ENCODE measurements at places on chromosomes 3 and 15. TPM values are rescaled to one million over a fixed set of nuclear protein-coding genes. Genes with fewer than 3 reads are reported as not detected.

DNA sequence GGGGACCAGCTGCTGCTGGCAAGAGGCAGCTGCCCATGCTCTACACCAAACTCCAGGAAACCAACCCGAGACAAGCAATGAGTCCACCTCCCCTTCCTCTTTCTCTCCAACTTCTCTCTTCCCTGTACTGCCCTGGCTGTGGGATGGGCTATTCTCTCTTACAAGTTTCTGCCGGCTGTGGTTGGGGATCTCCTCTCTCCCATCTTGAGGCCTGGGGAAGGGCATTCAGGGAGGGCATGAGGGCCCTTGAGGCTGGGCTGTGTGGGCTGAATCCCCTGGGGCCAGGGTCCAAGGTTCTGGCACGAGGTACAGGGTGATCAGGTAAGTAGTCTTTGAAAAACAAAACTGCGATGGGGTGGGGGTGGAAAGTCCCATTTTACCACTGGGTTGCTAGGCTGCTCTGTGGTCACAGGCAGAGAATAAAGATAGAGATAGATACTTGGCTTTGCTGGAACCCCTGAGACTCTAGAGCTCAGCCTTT, 32.3 kb upstream of the CTSH start:
- no peak for DNase-seq
- no peaks in the 10 kb centered on the region for H3K27me3 ChIP-seq
- H3K4me3 ChIP-seq: no peak overlapping the region
- H3K4me1 ChIP-seq: no peaks in the 10 kb centered on the region

- H3K4me3 ChIP-seq: no peak overlapping the region
- H3K4me1 ChIP-seq: peaks cover 12% of the 10 kb centered on the region
- peaks cover 3% of the 10 kb centered on the region for H3K36me3 ChIP-seq
- no peak overlapping the region for H3K27ac ChIP-seq
- H3K27me3 ChIP-seq: no peaks in the 10 kb centered on the region
Measured at GRCh38 chr3:149941946-149942345, 28.7 kb downstream of the PFN2 start.

- H3K27ac ChIP-seq: no peak overlapping the region
- no peak overlapping the region for H3K4me3 ChIP-seq
- no peaks in the 10 kb centered on the region for H3K36me3 ChIP-seq
- no peaks in the 10 kb centered on the region for H3K4me1 ChIP-seq
- no peak for DNase-seq
Measured at GRCh38 chr3:56408761-56409196, 59.5 kb downstream of the ERC2 start.

GRCh38 chr15:72312605-72313447, 7.1 kb downstream of the CELF6 start:
- peak; percentile 44 for DNase-seq
- no peaks in the 10 kb centered on the region for H3K27me3 ChIP-seq
- no peaks in the 10 kb centered on the region for H3K36me3 ChIP-seq
- H3K4me1 ChIP-seq: no peaks in the 10 kb centered on the region
- no peak overlapping the region for H3K4me3 ChIP-seq
- no peak overlapping the region for H3K27ac ChIP-seq

DNA sequence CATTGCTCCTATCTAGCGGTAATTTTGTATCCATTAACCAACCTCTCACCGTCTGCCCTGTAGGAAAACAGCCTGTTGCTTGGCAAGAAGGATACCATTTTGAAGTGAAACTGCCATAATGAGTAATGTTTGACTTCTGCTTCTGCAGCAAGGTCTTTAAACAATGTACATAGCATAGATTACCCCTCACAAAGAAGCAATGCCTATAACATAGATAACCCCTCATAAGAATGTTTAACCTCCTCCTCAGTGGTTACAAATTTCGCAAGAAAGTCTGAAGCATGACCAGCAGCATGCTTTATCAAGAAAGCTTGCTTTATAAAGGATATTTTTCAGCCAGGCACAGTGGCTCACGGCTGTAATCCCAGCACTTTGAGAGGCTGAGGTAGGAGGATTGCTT, 61.2 kb upstream of the MFGE8 start:
- H3K4me3 ChIP-seq: no peak overlapping the region
- H3K36me3 ChIP-seq: no peaks in the 10 kb centered on the region
- H3K27me3 ChIP-seq: no peaks in the 10 kb centered on the region
- H3K4me1 ChIP-seq: no peaks in the 10 kb centered on the region

DNA sequence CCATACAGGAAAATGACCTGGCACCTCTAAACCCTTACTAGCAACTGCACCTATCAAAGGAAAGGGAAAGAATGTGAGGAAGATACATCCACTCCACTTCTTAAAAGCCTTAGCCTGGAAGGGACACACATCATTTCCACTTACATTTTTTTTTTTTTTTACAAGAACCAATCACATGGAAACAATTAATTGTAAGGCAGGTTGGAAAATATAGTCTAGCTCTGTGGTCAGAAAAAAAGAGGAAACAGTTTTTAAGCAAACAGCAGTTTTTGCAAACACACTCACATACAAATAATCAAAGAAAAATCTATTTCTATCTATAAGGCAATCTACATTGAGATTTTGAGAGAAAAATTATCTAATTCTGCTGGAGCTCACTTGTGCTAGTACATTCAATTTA, 98.9 kb upstream of the SPRED1 start:
- H3K4me1 ChIP-seq: no peaks in the 10 kb centered on the region
- no peak overlapping the region for H3K27ac ChIP-seq
- no peak overlapping the region for H3K4me3 ChIP-seq
- H3K27me3 ChIP-seq: no peaks in the 10 kb centered on the region

DNA sequence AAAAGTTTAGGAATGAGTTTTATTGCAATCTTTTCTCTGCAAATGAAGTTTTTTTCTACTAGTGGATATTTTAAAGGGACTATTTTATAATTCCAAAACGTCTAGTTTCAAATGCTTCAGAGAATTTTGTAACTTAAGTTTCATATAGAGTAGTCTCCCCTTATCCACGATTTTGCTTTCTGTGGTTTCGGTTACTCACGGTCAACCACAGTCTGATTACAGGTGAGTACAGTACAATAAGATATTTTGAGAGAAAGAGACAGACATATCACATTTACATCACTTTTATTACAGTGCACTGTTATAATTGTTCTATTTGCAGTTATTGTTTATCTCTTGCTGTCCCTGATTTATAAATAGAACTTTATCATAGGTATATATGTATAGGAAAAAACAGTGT, 7.4 kb upstream of the EOGT start:
- DNase-seq: no peak
- H3K27me3 ChIP-seq: no peaks in the 10 kb centered on the region
- no peaks in the 10 kb centered on the region for H3K4me1 ChIP-seq
- no peak overlapping the region for H3K4me3 ChIP-seq
- peaks cover 32% of the 10 kb centered on the region for H3K36me3 ChIP-seq
- H3K27ac ChIP-seq: no peak overlapping the region

ATP8B4 gene
- total RNA-seq: not detected

NMNAT3 gene
- not detected for total RNA-seq

CFAP92 gene
- not detected for total RNA-seq

Measured in SJSA1 (cell line).